ENCODE measurements at places on chromosomes 6 and 20. TPM values are rescaled to one million over a fixed set of nuclear protein-coding genes. Genes with fewer than 3 reads are reported as not detected.

The SLC12A5 gene
- 1.7 TPM for total RNA-seq

The CHMP4B gene
- 92.5 TPM for total RNA-seq

The OVOL2 gene
- not detected for total RNA-seq

The PNLDC1 gene
- total RNA-seq = not detected

Data from osteocyte (in vitro differentiated cells).